Tibial nerve (tissue), 4 donors: ENCODE measurements at places on chromosomes 1 and 21. TPM values are rescaled to one million over a fixed set of nuclear protein-coding genes. Genes with fewer than 3 reads are reported as not detected.

Gene LDLRAD1
- not detected for total RNA-seq

Gene UQCRH
- 222 TPM for total RNA-seq

Gene KCNT2
- 9.9 TPM for total RNA-seq

Gene COL8A2
- 44.6 TPM for total RNA-seq

Gene HLX
- 29.2 TPM for total RNA-seq

Gene CAPN9
- not detected for total RNA-seq

Gene LRRC71
- 0.60 TPM for total RNA-seq
